Left ventricle myocardium superior (tissue), 1 donor: ENCODE measurements at places on chromosomes 5 and 9.

DNA sequence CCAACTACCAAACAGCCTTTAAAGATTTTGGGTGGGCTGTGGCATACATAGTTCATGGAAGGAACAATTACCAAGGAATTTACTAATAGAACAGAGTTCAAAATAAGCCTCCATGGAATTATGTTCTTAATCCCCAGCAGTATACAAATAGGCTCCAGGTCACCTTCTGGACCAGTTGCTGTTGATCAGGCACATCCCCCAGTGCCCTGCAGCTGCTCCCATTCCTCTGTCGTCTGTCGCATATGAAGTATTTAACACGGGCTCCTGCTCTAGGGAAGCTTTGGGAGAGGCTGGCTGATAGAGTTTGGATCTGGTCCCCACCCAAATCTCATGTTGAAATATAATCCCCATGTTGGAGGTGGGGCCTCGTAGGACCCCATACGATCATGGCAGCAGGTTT lies 17.8 kb downstream of the SHC3 start:
- no peak for DNase-seq

GRCh38 chr9:107648153-107648715 lies 158.7 kb upstream of the KLF4 start:
- DNase-seq: no peak

- DNase-seq: peak; percentile 43
Observed at GRCh38 chr5:126857472-126858410, 80.8 kb downstream of the LMNB1 start.

GRCh38 chr5:101663543-101663942 lies 632.5 kb downstream of the SLCO4C1 start:
- DNase-seq: no peak

GRCh38 chr5:140341591-140341990 lies 4.8 kb downstream of the HBEGF start:
- peak; percentile 83 for DNase-seq

DNA sequence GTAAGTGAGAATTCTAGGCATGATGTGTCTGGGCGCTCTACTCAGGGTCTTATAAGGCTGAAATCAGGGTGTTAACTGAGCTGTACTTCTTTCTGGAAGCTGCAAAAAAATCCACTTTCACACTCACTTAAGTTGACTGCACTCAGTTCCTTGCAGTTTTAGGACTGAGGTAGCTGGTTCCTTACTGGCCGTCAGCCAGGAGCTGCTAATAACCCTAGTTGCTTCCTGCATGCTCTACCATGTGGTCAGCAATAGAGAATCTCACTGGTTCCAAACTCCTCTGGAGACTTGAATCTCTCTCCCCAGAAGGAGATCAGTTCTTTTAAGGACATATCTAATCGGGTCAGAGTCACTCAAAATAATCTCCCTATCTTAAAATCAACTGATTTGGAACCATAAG lies 911.2 kb downstream of the EFNA5 start:
- DNase-seq: no peak

DNA sequence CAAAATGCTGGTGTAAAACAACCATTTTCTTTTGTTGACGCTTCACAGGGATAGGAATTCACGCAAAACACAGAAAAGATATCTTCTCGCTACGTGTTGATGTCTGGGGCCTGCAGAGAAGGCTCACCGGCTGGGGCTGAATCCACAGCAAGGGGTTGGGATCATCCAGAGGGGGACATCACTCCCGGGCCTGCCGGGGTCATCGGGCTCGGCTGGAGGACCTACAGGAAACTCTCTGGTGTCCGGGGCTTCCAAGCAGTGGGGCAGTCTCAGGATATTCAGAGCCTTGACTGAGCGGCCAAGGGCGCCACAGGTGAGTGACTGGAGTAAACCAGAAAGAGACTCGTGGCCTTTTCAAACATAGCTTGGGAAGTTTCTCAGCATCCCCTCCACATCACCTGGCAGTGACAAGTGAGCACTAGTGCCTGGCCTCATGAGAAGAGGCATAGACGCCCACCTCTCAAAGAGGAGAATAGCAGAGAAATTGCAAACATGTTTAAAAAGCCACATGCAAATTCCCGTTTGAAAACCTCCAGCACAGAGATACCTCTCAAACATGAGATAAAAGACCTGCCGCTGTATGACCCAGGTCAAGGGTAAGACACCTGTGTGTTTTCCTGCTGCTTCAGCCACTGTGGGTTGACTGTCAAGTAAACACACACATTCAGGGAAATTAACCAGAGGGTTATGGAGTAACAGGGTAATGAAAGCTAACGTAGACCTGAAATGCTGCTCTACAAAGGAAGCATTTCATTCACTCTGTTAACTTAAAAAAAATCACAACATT lies 50.8 kb upstream of the SIMC1 start:
- DNase-seq: no peak

GRCh38 chr5:174425271-174425963 lies 299.0 kb upstream of the MSX2 start:
- DNase-seq: peak; percentile 35

GRCh38 chr9:69445251-69445650 lies 120.2 kb downstream of the ENTREP1 start:
- no peak for DNase-seq

GRCh38 chr5:35198075-35198474 lies 32.2 kb downstream of the PRLR start:
- peak; percentile 61 for DNase-seq

DNA sequence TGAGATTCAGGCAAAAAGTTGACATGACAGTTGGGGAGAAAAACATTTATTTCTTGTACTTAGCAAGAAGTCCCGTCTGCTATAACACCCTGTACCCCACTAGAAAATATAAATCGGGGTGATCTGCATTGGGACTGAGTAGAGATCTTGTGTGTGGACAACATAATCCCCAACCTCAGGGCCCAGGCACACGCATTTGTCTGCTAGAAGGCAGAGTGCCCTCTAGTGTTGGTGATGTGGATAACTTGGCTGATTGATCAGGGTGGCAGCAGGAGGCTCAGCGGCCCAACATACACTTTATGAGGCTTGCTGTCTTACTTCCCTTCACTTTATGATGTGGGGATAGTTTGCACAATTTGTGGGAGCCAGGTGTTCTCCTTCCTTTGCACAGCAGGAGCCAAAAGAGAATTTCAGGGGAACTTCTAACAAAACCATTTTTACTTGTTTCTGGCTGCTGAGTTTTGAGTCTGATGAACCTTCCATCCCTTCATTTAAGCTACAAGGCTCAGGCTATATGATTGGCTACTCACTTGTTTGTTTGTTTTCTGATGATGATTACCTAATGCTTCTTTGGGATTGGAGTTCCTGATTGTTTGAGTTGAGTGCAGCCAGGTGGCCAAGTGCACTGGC lies 263.2 kb downstream of the DMAC1 start:
- peak; percentile 41 for DNase-seq

GRCh38 chr9:132044176-132044875 lies 35.3 kb downstream of the MED27 start:
- DNase-seq: no peak

- no peak for DNase-seq
Observed at GRCh38 chr5:1100664-1101574, 10.9 kb downstream of the SLC12A7 start.

GRCh38 chr5:74169701-74170100 lies 470.8 kb downstream of the ENC1 start:
- no peak for DNase-seq

- no peak for DNase-seq
Observed at GRCh38 chr5:170410401-170410800, 21.2 kb upstream of the KCNMB1 start.

GRCh38 chr5:157559301-157559700 lies 16.3 kb downstream of the ADAM19 start:
- DNase-seq: no peak

GRCh38 chr5:176629853-176630680 lies at the start of the genes EIF4E1B and SNCB:
EIF4E1B (plus strand) TSS chr5:176630675; CDS start chr5:176642788, 12,113 bp downstream.
SNCB (minus strand) TSS chr5:176630534; CDS start chr5:176629654, 880 bp downstream.
- DNase-seq: peak; percentile 68

GRCh38 chr5:142500227-142500905 lies 175.5 kb upstream of the SPRY4 start:
- no peak for DNase-seq

DNA sequence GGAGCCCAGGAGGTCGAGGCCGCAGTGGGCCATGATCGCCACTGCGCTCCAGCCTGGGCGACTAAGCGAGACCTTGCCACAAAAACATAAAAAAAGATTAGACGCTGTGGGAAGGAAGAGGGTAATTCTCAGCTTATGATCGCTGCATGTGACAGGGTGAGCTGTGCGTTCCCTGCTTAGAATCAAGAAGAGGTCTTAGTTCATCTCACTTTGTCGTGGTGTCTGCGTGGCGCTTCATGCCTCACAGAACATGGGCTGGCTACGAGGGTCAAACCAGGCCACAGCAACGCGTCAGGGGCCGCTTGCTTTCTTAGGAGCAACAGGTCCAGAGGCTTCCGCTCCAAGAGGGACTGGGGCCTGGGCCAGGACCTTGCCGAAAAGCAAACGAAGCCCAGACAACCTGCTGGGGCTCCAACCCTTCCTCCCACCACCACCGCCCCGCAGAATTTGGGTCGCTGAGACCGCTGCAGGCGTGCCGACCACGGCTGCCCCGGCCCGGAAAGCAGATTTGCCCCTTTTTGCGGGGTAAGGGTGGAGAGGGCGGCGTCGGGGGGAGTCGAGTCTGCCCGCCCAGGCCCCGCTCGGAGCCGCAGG lies 10.0 kb upstream of the GRIN1 start:
- DNase-seq: peak; percentile 55

- no peak for DNase-seq
Observed at GRCh38 chr5:10172247-10172646, 77.4 kb downstream of the ATPSCKMT start.

DNA sequence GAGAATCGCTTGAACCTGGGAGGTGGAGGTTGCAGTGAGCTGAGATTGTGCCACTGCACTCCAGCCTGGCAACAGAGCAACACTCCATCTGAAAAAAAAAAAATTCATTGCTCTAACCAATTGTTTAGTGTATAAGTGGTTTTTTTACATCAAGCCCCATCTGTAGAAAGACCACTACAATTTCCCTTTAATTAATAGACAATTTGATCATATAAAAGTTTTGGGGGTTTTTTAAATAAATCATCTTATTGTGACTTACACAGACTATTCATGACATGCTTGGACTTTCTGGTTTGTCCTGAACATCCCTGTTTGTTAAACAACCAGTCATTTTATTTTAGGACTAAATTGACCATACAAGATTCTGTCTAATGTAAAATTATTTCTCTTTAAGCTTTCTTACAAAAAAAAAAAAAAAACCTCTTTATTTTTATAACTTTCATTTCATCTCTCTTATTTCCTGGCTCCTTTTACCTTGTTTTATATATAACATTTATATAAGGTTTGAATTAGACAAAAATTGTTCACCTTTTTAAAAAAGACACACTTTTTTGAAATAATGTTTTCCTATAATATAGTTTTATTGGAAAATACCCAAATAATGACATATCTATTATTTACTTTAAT lies 9.8 kb upstream of the FANCC start:
- DNase-seq: no peak

DNA sequence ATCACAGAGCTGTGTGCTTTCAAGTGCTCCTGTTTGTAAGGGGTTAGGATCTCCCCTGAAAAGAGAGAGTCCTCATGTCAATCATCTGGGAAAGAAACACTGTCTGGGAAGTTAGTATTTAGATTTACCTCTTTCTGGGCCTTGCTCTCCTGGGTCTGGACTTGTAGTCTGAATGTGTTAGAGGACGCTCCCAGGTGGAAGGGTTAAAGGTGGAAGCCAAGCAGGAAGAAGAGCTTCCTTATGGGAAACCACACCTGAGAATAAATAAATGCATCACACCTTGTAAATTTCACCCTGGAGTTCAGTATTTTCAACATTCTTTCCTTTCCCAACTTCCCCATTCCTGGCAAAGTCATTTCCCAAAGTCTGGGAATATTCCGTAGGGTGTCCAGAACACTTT lies 1.3 kb downstream of the PLGRKT start:
- no peak for DNase-seq

DNA sequence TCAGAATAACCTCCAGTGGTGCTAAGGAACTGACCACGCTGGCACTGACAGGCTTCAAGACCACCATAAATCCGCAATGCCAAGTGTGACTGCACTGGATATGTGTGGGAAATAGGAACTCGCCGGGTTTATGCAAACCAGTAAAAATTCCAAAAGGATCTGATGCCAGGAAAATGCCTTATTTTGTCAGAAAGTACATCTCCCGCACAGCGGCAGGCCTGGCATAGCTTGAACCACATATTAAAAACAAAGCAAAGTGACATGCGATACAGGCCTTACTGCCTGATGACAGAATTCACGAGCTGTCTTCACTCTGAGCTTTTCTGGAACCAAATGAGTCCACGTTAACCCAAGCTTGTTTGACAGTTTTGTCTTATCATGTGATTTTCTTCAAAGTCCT lies 139.6 kb downstream of the GLIS3 start:
- no peak for DNase-seq

- DNase-seq: no peak
Observed at GRCh38 chr9:130541533-130541932, 37.8 kb upstream of the FUBP3 start.
